ENCODE measurements at places on chromosomes 1 and 21.

DNA sequence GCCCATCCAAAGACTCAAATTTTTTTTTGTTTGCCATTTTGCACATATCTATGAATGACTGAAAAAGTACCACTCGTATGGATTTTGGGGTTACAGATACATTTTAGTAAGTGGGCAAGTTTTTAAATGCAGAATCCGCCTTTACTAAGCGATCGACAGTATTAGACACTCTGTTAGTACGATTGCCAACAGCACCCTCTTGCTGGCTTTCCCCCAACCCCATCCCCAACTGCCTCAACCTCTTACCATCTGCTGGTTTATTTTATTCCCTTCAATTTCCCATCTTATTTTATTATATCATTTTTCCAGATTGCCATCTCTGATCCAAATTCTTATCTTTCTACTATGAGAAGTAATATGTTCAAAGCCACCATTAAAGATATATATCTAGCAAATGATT, 244.8 kb downstream of the LRRIQ3 start:
- no peak for ATAC-seq

DNA sequence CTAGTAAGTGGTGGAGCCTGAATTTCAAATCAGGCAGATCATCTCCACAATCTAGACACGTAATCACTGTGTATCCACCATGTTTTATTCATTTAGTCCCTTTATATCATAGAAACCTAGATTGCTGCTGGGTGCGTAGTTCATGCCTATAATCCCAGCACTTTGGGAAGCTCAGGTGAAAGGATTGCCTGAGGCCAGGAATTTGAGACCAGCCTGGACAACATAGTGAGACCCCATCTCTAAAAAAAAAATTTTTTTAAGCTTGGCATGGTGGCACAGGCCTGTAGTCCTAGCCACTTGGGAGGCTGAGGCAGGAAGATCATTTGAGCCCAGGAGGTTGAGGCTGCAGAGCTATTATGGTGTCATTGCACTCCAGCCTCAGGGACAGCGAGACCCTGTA, 10.1 kb downstream of the MED18 start:
- no peak for ATAC-seq

DNA sequence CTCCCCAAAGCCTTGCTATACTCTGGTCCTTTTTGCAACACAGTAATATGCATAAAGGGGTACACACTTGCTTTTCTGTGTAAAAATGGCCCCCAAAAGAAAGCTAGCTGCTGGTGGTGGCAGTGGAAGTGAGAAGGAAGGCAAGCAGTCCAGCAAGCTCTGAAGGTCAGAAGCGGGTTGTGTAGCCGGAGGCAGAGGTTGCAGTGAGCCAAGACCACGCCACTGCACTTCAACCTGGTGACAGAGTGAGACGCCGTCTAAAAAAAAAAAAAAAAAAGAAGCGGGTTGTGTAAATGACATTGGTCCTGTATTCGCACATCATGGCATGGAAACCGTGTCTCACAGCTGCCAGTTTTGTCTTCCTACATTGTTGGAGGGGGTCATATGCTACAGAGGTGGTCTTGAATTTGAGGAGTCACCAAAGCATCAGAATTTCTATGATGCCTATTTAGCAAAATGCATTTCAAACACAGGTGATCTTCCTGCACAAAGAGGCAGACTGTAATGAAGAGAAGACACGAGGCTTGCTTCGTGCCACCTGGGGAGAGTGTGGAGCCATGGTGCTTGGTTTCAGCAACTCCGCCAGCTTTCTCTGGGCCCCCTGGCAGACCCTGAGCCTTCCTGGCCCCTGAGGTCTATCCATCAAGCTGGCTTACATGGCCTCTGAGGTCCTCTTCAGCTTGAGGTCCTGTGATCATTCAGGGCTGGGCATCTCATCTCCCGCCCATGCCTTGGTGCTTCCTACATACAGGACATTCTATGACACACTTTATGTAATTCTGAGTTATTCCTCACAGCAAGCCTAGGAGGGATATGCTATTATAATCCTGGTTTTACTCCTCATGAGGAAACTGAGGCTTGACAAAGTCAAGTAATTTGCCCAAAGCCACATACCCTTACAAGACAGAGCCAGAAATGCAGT, 71.0 kb downstream of the TOMM20 start:
- ATAC-seq, result no peak

DNA sequence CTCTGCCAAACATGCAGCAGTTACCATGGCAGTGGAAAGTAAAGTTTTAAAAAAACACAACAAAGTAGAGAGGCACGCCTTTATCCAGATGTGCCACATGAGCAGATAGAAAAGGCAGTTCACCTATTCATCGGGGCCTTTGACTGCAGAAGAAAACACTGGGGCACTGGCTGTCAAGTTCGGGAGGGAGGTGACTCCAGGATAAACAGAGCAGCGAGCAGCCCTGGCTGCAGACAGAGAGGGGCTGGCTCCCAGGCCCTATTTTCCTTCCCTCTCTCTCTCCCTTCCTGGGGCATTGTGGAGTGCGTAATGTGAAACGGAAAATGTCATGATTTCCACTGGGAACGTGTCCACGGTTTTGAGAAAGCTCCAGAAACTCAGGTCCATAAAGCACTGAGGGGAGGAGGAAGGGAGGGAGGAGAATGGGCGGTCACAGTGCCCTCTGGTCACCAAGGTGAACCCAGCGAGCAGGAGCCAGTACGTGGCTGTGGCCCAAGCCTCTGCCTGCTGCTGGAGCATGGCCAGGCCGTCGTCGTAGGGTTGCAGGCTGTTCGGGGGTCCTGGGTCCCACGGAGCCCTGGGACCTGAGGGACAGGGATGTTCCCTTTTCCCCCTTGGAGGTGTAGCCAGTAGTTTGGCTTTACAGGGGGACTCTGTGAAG, 114.7 kb upstream of the IRF2BP2 start:
- peak; percentile 62 for ATAC-seq

DNA sequence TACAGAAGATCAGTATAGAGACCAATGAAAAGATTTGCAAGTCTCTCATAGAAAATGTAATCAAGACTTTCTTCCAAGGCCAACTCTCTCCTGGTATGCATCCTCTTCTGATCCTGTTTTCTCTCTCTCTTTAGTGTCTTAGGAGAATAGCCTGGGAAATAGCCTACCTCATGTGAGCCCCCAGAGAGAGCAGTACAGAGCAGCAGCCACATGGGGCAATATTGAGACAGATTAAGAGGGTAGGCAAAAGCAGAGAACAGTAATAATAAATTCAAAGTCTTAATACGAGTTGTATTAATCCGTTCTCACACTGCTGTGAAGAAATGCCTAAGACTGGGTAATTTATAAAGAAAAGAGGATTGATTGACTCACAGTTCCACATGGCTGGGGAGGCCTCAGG, 61.4 kb downstream of the RNASEL start:
- no peak for ATAC-seq

DNA sequence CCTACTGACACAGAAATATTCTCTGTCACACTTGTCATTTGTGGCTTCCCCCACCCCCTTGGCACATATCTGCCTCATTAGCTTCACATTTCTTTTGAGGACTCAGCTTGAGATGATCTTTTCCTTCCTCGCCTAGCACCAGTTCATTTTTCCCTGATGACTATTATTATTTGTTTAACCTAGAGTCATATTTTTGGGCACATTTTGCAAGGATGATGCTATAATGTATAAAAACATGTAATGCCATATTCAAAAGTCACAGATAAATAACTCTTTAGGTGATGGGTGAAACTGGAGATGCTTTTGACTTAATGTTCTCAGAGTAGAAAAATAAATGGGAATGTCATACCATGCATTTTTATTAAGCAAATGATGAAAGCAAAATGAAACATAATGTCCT, 202.7 kb downstream of the BACH1 start:
- no peak for ATAC-seq

GRCh38 chr1:223738465-223739365, 26.4 kb downstream of the CAPN2 start:
- ATAC-seq, result peak; percentile 82

DNA sequence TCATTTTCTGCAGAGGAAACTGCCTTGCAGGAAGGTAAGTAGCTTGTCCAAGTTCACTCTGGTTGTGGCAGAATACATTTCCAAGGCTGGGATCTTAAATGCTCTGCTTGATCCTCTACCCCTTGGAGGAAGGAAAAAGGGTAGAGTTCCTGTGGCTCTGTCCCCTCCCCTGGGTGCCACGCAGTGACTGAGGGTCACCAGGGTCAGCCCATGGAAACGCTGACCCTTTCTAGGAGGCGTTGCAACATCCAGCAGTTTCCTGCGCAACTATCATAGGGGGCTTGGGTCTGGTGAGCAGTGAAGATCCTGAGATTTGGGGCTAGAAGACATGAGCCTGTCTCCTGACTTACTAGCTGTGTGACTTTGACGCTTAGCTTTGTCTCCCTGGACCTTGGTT, 29.4 kb upstream of the EPS8L3 start:
- ATAC-seq, result no peak

DNA sequence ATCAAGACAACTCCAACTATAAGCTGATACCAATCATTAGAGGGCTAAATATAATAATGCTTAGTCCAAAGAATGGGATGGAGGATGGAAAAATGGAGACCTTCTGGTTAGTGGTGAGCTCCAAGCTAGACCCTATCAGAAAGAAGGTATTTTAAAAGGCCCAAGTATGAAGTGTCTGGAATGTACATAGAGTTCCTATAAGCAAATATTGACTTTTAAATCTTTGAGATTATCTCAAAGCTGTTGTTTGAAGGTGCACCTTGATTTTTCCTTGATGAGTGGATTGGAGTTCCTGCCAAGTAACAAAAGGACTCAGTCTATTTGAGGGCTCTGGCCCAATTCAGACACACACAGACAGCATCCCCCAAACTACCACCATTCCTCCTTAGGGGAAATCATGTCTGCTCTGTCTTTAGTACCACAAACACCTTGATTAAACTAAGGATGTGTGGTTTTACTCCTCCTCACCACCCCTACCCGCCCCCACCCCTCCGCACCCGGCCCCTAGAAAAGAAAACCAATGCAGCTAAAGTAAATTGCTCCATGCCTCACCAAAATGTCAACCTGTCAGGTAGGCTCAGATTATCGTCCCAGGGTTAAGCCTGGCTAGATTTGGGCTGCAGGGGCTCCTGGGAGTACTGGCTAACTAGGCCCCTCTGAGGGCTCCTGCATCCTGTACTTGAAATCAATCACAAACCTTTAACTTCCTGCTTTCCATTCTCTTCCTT, 59.4 kb downstream of the CDC7 start:
- no peak for ATAC-seq

- no peak for ATAC-seq
These were observed 3.5 kb downstream of the FMO2 start for GRCh38 chr1:171188388-171189266.

DNA sequence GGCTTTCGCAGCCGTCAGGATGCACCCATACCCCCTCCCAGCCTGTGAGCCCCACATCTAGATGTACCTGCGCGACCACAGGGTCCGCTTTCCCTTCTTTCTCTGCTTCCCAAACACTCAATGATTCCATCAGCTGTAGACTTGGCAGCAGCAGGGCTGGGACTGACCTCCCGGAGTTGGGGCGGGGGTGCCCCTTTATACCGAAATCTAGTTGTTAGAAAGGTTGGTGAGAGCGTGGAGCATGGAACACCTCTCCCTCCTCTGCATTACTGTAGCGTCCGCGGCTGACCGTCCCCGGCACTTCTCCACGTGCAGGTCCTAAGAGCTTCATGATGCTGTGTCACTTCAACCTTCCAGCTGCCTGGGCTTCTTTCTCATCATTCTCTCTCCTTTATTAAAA, 21.1 kb upstream of the ACTRT2 start:
- ATAC-seq, result no peak

DNA sequence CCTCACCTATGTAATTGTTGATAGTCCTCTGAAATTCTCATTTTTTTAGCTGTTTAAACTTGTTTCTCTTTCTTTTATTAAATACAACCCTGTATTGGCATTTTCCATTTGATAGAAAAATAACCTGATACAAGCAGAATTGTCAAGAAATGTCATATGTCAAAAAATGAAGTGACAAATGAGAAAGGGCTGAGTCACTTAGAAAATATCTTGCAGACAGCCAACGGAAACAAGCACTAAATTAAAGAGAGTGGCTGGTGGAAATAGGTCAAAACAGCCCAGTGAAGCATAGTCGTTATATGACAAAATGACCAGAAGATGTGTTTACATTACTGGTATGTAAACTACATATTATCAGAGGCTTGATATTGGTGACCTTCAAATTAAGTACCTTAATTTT, 484.4 kb downstream of the PLA2G4A start:
- ATAC-seq, result no peak

DNA sequence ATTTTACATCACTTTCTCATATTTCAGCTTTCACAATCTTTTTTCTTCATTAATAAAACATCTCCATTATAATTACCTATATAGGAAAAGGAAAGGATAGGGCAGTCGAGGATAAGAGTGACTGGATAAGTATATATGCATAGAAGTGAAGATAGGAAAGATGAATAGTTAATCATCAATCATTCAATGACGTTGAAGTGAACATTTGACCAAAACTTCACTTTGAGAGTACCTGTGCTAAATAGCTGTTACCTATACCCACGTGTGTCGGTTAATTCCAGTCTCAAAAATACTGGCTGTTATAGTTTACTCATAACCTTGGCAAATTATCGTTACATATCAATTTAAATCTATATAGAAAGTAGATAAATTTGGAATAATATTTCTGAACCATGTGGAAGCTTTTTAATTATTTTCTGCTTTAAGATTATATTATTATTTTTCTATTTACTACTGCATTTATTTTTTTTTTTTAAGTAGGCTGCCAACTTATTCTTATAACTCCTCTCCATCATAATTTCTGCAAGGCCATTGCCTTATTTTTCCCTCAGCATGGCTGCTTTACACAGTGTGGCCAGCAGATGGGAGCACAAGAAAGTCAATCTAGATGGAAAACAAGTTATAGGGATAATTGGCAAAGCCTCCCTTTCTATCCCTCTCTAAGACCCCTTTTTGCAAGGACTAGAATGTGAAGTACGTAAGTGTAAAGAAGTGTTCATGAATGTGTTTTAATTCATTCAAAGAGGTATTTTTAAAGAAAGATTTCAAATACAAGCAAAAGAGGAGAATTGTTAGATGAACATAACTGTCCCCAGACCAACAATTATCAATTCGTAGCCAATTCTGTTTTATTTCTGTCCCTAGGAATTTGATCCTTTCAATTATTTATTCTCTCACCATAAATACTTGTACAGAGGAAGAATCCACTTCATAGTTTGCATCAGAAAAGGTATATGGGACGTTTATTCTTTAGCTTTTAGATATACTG, 290.4 kb downstream of the KCNT2 start:
- ATAC-seq, result no peak

DNA sequence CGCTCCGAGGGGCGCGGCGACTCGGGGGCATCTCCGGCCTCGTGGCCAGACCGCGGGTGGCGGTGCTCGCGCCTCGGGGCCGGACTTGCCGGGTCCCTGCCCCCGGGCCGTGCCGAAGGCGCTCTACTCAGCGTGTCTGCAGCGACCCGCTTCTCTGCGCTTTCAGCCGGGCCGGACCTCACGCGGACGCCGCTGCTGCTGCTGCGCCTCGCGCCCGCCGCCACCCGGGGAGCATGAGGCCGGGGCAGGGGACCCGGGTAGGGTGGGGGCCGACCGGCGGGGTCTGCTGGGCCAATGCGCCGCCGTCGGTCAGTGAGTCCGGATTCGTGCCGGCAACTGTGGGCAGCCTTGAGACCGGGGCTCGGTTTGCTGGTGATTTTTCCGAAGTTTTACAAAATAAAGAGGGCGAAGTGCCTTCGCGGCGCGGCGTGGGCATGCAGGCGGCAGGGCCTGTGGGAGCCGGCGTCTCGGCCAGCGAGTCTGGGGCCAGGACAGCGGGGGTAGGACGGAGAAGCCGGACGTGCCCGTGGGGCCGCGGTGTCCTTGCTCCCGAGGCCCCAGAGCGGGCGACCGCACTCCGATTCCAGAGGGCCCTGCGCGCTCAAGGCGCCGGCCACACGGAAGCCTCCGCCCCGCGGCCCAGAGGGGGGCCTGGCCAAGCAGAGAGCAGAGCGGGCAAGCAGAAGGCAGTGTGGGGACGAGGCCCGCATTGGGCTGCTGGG, 749 bp downstream of the FAM163A start:
- peak; percentile 49 for ATAC-seq

All from motor neuron (in vitro differentiated cells).